RPMI7951 (cell line): ENCODE measurements at places on chromosomes 12 and 14. TPM values are rescaled to one million over a fixed set of nuclear protein-coding genes. Genes with fewer than 3 reads are reported as not detected.

The CCDC196 gene
- total RNA-seq: not detected in 2 replicates

The PELI2 gene
- total RNA-seq: 0.59 and 0.84 TPM in 2 replicates

The EGLN3 gene
- total RNA-seq: 3.2 and 4.4 TPM in 2 replicates

The RIPK3 gene
- total RNA-seq: 0.60 and 1.3 TPM in 2 replicates

The ENDOU gene
- 0.24 TPM in 1 of 2 replicates, not detected in the other for total RNA-seq

The SLC35E3 gene
- total RNA-seq: 1.8 and 2.4 TPM in 2 replicates

The CABP1 gene
- 0.10 TPM in 1 of 2 replicates, not detected in the other for total RNA-seq

The TRHDE gene
- 1.2 and 2.3 TPM in 2 replicates for total RNA-seq

The DLK1 gene
- not detected in 2 replicates for total RNA-seq

The RPL10L gene
- not detected in 2 replicates for total RNA-seq

The DEPDC4 gene
- 2.3 and 4.2 TPM in 2 replicates for total RNA-seq

The MYH7 gene
- total RNA-seq: not detected in 2 replicates

The SSPN gene
- total RNA-seq: 13.2 and 14.0 TPM in 2 replicates

The PLXNC1 gene
- 0.10 and 0.24 TPM in 2 replicates for total RNA-seq

The PTPRB gene
- 3.8 and 4.5 TPM in 2 replicates for total RNA-seq

The PLCZ1 gene
- not detected in 2 replicates for total RNA-seq

The HOXC9 gene
- 4.3 and 5.9 TPM in 2 replicates for total RNA-seq

The SMCO2 gene
- not detected in 2 replicates for total RNA-seq

The BCAT1 gene
- 85.7 and 108 TPM in 2 replicates for total RNA-seq

The ASCL1 gene
- total RNA-seq: not detected in 2 replicates

The RERG gene
- total RNA-seq: 0.10 TPM in 1 of 2 replicates, not detected in the other

The P2RX2 gene
- not detected in 2 replicates for total RNA-seq

The SYNDIG1L gene
- total RNA-seq: not detected in 2 replicates

The KLRC3 gene
- total RNA-seq: 3.8 and 4.6 TPM in 2 replicates

The CIROP gene
- not detected in 2 replicates for total RNA-seq

The IQSEC3 gene
- not detected in 2 replicates for total RNA-seq

The TPPP2 gene
- not detected in 2 replicates for total RNA-seq

The ENTPD5 gene
- 6.4 and 6.5 TPM in 2 replicates for total RNA-seq
